Activated naive CD4-positive, alpha-beta T cell (primary cell): ENCODE measurements at places on chromosomes 12 and 14.

DNA sequence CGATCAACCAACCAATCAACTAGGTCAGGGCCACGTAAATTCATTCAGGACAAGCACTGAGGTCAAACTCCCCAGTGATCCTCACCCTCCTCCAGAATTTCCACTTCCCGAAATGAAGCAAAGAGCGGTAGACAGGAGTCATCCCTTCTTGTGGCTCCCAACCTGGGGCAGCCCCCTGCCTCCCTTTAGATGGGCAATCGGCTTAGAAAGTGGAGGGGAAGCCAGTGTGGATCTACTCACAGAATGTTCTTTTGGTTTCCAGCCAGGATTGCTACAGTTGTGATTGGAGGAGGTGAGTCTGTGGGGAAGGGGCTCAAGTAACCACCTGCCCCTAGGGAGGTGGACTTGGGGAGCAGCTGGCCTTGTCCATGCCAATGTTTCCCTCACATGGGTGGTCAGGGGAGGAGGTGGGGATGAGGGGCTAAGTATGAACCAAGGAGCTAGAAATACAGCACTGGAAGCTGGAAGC lies 4.1 kb downstream of the IFI27 start:
- DNase-seq: no peak

DNA sequence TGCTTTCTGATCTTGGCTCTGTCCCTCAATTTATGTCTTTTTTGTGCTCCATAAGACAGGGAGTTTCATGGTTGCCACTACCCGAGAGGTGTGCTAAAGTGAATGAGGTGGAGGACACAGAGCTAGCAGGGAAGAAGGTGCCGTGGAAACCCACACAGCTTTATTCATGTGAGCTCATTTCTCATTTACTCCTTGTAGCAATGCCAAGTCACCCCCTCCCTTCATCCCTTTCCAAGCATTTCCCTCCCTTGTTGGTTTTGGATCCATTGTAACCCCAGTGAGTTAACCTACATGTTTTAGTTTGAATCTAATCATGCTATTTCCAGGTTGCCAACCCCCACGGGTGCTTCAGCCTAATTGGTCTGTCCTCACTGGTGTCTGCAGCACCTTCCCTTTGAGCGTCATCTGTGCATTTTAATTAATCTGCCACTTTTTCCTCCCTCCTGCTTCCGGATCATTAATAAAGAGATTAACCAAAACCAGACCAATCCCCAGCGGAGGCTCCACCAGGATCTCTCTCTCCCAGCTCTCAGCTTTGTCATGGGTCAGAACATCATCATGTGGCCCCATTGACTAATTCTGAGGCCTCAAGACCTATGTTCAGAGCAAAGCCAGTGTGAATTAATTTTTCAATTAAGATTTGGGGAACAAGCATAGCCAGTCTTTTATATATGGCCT lies 56.2 kb downstream of the NTF3 start:
- no peak for DNase-seq

DNA sequence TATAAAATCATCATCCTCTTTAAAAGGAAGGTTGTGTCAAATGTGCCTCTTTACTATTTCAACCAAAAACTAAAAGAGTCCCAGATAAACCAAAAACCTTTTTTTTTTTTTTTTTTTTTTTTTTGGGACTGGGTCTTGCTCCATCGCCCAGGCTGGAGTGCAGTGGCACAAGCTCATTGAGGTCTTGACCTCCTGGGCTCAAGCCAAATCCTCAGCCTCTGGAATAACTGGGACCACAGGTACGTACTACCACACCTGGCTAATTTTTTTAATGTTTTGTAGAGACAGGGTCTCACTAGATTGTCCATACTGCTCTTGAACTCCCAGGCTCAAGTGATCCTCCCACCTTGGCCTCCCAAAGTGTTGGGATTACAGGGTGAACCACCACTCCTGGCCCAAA lies 16.4 kb upstream of the SELPLG start:
- no peak for DNase-seq

DNA sequence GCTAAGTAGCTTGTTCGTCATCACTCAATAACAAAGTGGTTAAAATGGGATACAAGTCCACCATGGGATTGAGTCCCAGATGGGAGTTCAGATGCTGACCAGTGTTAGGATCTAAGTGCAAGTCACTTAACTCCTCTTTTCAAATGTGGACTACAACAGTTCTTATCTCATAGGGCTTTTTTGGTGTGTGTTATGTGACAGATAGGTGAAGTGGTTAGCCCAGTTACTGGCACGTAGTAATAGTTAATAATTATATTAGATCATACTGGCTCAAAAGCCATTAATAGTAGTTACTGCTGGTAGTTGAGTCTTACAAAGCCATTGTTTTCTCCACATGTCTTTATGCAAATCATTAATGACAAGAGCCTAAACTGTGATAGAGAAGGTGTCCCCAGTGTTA lies 73.2 kb downstream of the RCOR1 start:
- no peak for DNase-seq

DNA sequence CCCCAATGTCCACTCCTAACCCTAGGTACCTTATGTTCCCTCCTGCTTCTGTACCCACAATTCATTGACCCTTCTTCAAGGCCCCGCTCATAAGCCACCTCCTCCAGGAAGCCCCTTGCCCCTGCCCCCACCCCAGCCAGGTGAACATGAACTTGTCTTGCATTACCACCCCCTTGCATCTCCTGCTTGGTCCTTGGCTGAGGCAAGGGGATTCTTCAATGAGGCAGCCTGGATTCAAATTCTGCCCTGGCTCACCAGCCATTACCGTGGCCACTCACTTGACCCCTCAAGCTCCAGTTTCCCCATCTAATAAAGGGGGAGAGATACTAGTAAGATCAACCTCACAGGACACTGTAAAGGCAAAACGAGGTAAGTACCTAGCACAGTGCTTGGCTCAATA lies 193.1 kb downstream of the DICER1 start:
- no peak for DNase-seq

DNA sequence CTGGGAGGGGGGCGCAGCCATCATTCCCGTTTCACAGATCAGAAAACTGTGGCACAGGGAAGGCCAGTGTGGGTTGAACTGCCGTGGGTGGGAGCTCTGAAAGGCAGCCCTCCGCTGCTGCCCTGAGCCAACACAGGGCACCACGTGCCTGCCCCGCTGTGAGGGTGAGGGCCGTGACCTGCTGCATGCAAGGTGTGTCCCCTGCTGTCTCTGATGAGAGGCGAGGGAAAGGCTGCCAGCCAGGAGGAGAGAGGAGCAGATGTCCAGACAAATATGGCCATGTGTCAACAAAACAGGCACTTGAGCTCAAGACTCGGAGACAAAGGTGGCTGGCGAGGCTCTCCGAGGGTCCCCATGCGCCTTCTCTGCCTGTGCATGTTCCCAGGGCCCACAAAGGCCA lies 108.8 kb downstream of the RBM19 start:
- DNase-seq: no peak

DNA sequence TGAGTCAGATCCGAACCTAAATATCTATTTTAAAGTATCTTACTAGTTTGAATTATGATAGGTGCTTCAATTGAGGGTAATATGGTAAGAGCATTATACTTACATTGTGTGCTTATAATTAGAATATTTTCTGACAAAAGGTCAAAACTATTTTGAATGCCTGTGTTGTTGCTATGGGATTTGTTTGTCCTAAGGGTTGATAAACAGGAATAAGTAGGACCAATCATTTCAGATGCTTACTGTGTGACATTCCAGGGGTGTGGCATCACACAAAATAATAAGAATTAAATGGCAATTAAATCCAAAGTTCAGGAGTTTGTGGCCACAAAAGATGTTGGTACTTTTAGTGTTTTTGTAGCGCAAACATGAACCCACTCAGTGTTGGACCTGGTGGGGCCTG lies 256.2 kb upstream of the DDHD1 start:
- no peak for DNase-seq
